ENCODE measurements at places on chromosomes 3 and 15.

- no peak for DNase-seq
Measured at GRCh38 chr15:63509955-63510940, 5.9 kb downstream of the USP3 start.

GRCh38 chr3:64593350-64593749 lies 94.5 kb downstream of the ADAMTS9 start:
- DNase-seq = no peak

DNA sequence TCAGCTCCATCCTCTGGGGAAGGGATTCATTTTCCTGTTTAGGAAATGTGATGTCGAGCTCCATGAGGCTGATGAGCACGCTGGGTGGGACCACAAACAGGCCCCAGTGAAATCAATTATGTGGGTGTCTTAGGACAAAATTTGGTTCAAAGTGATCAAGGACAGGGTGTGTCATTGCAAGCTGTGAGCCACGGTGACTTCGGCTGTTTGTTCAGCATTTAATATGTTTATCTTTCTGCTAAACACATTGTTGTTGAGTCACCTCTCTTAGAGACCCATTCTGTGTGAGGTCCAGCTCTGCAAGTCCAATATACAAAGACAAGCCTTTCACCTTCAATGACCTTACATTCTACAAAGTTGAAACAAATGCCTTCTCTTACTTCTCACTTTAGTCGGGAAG lies 41.3 kb downstream of the SSR3 start:
- DNase-seq = no peak

GRCh38 chr15:66563126-66563525 lies 2.7 kb downstream of the LCTL start:
- no peak for DNase-seq

GRCh38 chr3:16584880-16585279 lies 20.3 kb downstream of the DAZL start:
- DNase-seq = no peak

GRCh38 chr3:141860086-141860669 lies 16.3 kb upstream of the ATP1B3 start:
- DNase-seq = no peak

- no peak for DNase-seq
Measured at GRCh38 chr3:141407047-141407446, 38.7 kb downstream of the ZBTB38 start.

GRCh38 chr3:49519916-49520385 lies 34.3 kb upstream of the BSN start:
- DNase-seq = no peak

DNA sequence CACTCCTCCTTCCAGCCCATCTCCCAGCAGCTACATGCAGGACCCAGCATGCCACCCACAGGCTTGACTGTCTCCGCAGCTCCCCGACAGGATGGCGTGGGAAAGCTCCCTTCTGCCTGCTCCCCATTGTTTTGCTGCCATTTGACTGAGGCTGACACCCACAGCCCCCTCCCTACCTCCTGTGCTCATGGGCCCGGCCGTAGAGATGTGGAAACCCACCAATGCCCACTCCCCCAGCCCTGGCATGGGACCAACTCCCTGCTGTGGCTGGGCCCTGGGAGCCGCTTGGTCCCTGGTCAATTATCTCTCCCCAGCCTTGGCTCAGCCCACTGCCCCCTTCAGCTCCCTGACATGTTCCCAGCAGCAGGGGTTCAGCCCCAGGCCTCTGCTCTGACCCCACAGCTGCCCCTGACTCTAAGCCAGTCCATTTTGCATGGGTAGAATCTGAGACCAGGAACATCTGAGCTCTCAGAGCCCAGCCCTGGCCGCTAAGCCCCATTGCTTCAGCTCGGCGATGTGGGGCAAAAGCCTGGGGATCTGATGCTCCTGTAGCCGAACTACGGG lies 8.2 kb downstream of the C3orf22 start:
- DNase-seq = no peak

GRCh38 chr3:21839592-21839991 lies 88.6 kb upstream of the ZNF385D start:
- DNase-seq = no peak

GRCh38 chr3:15273227-15273626 lies 59.2 kb downstream of the SH3BP5 start:
- DNase-seq = no peak

GRCh38 chr3:183827809-183828537 lies 2.6 kb upstream of the MAP6D1 start:
- DNase-seq = no peak

- no peak for DNase-seq
Measured at GRCh38 chr3:190307164-190307545, 15.1 kb downstream of the CLDN1 start.

DNA sequence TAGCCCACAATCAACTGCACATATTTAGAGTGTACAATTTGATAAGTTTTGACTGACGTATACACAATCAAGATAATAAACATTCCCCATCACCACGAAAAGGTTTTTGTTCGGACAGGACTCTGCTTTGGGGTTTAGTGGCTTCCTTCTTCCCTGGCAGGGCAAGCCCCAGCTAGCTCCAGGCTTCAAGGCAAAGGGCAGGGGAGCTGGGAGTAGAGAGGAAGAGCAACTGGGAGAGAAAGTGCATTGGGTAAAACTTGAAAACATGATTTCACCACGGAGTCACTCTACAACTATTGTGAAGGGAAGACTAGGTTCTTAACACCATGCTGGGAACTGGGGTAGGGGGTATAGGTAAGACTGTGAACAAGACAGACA lies 185.1 kb upstream of the UBE2E1 start:
- DNase-seq = no peak

DNA sequence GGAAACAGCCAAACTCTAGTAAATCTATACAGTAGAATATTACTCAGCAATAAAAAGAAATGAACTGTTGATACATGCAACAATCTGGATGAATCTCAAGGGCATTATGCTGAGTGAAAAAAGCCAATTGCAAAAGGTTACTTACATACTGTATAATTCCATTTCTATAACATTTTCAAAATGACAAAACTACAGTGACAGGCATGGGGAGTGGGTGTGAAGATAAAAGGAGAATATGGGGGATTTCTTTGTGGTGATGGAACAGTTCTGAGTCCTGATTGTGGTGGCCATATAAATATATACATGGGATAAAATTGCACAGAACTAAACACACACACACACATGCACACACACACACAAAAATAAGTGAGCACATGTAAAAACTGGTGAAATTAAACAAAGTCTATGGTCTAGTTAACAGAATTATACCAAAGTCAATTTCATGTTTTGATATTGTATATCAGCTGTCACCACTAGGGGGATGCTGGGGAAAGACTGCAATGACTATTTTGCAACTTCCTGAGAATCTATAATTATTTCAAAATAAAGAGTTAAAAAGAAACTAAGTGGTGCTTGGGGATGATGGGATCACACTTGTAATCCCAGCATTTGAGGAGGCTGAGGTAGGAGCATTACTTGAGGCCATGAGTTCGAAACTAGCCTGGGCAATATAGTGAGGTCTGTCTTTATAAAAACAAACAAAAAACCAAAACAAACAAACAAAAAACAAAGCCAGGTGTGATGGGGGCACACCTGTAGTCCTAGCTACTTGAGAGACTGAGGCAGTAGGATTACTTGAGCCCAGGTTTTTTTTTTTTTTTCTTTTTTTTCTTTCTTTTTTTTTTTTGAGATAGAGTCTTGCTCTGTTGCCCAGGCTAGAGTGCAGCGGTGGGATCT lies 66.0 kb downstream of the SPTSSB start:
- no peak for DNase-seq

DNA sequence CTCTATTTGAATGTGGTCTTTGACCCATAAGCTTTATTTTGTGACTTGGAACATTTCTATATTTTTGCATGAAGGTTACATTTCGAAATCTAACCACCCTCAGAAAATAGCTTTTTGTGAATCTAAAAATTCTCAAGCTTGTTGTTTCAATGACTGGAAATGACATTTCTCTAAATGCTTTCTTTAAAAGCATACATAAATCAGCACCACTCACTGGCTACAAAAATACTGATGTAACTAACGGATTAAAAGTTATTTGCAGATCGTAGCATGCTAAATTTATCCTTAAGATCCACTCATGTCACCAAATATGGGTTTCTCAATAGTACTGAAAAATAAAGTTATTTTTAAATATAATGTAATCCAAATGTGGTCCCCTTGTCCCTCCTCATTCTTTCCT lies 55.2 kb upstream of the ACAN start:
- no peak for DNase-seq

- DNase-seq = no peak
Measured at GRCh38 chr15:89326316-89326715, 8.3 kb downstream of the POLG start.

DNA sequence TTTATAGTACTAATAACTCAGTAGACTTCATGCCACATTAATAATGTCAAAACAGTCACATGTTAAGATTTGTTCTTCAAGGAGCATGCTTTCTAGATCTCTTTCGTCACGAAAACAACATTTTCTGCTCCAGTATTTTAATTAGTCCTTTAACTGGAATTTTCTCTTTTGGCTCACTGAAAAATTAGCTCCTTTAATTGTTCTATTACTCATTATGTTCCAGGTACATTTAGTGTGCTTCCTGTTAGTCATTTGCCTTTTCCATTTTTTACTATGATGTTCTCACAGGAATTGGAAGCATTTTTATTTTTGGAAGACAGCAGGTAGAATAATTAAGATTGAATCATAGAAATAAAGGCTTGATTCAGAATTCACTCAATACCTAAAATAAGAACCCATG lies 111.2 kb downstream of the SLC9A9 start:
- DNase-seq = no peak

- DNase-seq = no peak
Measured at GRCh38 chr15:74716651-74717050, 8.7 kb downstream of the CYP1A1 start.

DNA sequence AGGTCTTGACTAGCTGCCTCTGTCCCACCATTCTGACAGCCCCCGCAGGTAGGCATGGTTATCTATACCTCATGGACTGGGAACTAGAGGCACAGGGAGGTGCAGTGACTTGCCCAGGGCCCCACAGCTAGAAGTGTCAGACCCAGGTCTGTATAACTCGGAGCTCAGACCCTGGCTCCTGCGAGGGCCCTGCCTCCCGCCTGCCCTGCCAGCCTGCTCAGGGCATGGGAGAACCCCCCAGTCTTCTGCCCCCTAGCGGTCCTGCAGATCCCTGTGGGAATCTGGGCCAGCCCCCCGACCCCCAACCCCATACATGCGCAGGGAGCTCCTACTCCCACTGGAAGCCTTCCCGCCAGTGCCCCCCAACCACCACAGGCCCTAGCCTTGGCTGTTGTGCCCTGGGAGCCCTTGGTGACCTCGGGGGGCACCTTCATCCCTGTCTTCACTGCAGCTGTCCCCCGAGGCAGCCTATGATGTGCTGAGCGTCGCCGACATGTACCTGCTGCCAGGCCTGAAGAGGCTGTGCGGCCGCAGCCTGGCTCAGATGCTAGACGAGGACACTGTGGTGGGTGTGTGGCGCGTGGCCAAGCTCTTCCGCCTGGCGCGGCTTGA lies 6.9 kb downstream of the ABTB1 start:
- no peak for DNase-seq

- DNase-seq = no peak
Measured at GRCh38 chr3:47162697-47163168, 1.2 kb downstream of the SETD2 start.

DNA sequence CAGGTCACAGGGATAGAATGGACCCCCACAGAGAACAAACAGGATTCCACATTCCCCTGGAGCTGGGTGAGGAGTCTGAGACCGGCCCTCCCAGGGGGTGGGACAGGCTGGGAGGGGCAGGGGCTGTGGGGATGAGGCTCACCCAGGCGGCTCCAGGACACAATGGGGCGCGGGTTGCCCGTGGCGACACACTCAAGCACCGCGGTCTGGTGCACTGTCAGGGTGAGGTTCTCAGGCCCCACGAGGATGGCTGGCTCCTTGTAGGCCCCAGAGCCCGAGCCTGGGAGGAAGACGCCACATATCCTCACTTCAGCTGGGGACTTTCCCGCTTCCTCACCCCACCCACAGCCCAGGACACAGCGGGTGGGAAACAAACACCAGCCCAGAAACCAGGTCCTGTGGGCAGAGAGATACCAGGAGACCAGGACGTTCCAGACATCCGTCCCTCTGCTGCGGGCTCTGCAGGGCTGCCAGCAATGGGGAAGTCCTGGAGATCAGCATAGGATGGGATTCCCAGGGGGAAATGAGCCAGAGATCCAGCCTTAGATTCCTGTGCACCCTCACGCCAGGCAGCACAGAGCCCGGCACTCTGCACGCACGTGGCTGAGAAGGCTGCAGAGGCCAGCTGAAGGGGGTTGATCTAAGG lies 30.2 kb downstream of the RNU5B-1 start:
- DNase-seq = no peak

DNA sequence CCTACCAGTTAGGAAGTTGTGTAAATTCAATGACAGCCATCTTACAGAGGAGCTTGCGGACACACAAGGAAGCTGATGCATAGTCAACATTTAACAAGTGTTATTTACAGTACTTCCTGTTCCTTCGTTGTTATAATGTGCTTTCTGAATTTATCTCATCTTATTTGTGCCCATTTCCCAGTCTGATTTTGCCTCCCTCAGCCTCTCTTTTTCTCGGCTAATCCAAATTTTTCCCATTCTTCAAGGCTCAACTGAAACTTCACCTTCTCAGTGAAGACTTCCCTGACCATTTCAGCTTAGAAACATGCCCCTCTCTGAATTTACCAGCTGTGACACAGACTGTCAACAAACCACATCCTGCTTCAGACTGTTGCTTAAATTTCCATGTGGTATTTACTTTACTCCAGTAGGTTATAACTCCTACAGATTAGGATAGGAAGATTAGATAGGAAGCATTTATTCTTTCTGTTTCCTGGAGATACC lies 55.7 kb upstream of the CP start:
- no peak for DNase-seq

DNA sequence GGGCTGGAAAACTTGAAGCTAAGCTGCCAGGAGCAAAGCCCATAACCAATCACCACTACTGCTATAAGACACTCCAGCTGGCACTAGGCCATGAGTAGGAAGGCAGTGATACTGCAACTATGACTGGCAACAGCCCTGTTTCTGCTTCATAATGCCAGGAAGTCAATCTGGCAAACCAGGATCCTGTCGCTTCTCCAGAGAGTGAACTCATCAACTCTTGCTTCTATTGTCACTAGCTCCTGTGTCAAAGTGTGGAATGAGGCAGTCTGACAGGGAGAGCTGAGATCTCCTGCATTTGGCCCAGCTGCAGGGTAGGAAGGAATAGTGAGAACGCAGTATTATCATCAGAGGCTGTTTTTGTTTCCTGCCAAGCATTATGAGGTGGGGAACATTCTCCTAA lies 105.3 kb downstream of the CTNNB1 start:
- DNase-seq = no peak

- DNase-seq = no peak
Measured at GRCh38 chr15:63939531-63940130, 105.9 kb upstream of the HERC1 start.
